ENCODE measurements at places on chromosomes 16 and 17.

- no peak for DNase-seq
These were observed 47.2 kb downstream of the HOXB1 start for GRCh38 chr17:48483471-48484131.

DNA sequence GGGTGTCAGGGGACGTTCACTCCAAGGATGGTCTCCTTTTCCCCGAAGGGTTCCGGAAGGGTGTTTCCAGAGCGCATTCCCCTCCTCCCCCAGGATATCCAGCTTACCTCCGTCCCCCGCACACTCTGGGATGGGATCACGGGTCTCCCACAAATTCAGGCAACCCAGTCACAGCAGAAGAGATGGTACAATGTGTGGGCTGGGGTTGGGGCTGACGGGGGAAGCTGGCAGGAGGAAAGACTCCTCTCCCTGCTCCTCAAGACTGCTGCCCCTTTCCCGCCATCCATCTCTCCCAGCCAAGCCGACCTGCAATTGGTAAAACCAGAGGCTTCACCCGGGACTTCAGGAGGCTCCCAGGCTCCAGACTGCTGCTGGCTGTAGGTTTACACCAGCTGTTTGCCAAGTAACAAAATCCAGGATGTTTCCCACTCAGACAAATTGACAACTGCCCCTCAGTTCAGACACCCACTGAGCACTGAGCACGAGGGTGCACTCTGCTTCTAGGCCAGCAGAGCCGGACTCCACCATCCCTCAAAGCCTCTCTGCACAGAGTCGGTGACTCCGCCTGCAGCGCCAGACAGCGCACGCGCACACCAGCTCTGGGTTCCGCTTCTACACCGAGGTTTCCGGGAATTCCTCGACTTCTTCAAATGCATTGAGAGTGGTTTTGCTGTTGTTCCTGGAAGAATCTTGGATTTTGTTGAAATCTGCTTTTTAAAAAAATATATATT lies 37.7 kb downstream of the ASPA start:
- no peak for DNase-seq

GRCh38 chr17:74234486-74234885 lies 21.1 kb downstream of the TTYH2 start:
- no peak for DNase-seq

- peak; percentile 62 for DNase-seq
These were observed 26.2 kb downstream of the ENDOV start for GRCh38 chr17:80441133-80441578.
